ENCODE measurements at places on chromosomes 3 and 15. TPM values are rescaled to one million over a fixed set of nuclear protein-coding genes. Genes with fewer than 3 reads are reported as not detected.

GRCh38 chr15:92889390-92890107 is 10.6 kb upstream of the CHD2 start:
- DNase-seq: no peak

ANKUB1 gene
- not detected for total RNA-seq

PRR23A gene
- not detected for total RNA-seq

- no peak for DNase-seq
Observed at GRCh38 chr15:62874959-62875625, 167.5 kb upstream of the TPM1 start.

NEK11 gene
- 1.8 TPM for total RNA-seq

- no peak for DNase-seq
Observed at GRCh38 chr15:86139828-86140227, 60.2 kb downstream of the AGBL1 start.

DNA sequence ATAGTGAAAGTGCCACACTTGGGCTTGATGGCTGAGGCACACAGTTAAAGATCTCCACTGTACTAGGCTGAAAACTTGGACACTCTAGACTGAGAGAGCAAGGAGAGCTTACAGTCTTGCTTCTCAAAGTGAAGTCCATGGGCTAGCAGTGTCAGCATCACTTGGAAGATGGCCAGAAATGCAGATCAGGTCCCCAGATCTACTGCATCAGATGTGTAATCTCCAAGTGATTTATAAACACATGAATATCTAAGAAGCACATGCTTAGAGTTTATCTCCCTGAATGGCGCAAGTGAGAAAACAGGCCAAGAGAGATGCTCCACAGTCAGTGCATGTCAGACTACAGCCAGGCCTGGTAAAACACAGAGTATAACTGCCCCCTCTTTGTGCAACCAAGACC is 308.6 kb downstream of the CLSTN2 start:
- no peak for DNase-seq
